ENCODE measurements at places on chromosomes 5 and 9.

- peak; percentile 53 for DNase-seq
Measured at GRCh38 chr9:86946201-86947145, 833 bp downstream of the GAS1 start.

GRCh38 chr5:43042176-43042625 is 2.1 kb upstream of the ANXA2R start:
- peak; percentile 87 for DNase-seq

GRCh38 chr9:105320568-105320967 is 76.1 kb downstream of the SLC44A1 start:
- no peak for DNase-seq

GRCh38 chr9:12698986-12699385 is 5.8 kb downstream of the TYRP1 start:
- DNase-seq, result no peak

DNA sequence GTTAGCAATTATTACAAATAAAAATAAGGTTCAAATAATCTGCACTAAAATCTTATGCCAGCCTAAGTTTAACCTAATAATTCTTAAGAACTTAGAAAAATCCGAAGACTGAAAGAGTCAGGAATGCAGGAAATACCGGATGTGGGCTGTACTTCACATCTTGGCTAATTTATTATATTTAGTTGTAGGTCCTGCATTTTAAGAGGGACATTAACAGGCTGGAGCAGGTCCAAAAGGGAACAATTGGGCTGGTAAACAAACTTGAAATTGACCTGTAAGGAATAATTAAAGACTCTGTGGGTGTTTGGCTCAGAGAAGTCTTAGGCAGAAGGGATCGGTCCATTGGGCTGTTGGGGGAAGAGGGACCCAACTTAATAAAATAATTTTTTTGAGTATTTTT is 18.4 kb downstream of the GLRA1 start:
- no peak for DNase-seq

- DNase-seq, result no peak
Measured at GRCh38 chr5:67095346-67096171, 101.0 kb downstream of the CD180 start.

Measured in erythroblast (primary cell).